ENCODE measurements at places on chromosomes 3 and 15. TPM values are rescaled to one million over a fixed set of nuclear protein-coding genes. Genes with fewer than 3 reads are reported as not detected.
A peak's percentile ranks its signal among the peaks of the same experiment; 100 is the strongest.

EXD1 gene
- total RNA-seq = not detected

- ATAC-seq = no peak
Observed at GRCh38 chr3:159258934-159259333, 457.1 kb downstream of the MFSD1 start.

APOD gene
- 369 TPM for total RNA-seq

PEX5L gene
- total RNA-seq = not detected

GRCh38 chr15:51842852-51843737 lies 13.6 kb downstream of the TMOD3 start:
- ATAC-seq = no peak

DNA sequence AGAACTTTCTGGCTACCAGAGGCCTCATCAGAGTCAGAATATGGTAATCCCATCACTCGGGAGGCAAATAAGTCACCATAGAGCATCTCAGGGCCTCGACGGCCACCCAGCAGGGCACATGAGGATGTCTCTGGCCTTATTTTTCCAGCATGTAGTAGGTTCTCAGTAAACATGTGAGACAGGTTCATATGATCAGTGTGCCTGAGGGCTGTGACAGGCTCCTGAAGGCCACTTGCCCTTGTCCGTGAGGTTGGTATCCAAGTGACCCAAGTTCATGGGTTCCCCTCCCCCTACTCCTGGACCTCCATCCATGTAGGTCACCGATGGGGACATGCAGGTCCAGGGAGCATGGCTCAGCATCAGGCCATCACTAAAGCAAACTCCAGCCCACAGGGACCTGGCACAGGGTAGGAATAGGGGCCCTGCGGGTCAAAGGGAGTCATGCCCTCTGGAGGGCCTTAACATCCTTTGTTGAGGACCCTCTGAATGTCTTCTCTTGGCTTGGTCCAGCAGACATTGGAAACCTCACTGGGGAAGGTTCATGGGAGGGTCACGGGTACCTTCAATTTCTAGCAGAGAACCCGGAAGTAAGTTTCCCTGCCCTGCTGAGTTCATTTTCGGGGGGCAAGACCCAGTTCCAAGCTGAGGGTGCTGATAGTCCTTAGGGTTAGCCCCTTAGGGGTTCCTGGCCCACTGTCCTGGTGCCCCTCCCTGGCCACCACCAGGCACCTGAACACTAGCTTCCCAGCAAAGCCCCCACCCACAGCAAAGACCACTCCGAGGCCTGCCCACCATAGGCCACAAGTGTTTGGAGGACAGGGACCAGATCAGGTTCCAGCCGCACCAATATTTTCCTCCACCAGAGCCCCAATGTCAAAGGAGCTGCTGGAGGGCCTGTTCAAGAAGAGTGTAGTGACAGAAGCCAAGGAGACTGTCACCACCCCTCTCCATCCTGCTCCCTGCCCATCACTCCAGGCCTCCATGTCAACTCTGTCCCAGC lies 61.1 kb downstream of the ZNF445 start:
- ATAC-seq = no peak

GRCh38 chr3:159028706-159029105 lies 226.9 kb downstream of the MFSD1 start:
- no peak for ATAC-seq

DNA sequence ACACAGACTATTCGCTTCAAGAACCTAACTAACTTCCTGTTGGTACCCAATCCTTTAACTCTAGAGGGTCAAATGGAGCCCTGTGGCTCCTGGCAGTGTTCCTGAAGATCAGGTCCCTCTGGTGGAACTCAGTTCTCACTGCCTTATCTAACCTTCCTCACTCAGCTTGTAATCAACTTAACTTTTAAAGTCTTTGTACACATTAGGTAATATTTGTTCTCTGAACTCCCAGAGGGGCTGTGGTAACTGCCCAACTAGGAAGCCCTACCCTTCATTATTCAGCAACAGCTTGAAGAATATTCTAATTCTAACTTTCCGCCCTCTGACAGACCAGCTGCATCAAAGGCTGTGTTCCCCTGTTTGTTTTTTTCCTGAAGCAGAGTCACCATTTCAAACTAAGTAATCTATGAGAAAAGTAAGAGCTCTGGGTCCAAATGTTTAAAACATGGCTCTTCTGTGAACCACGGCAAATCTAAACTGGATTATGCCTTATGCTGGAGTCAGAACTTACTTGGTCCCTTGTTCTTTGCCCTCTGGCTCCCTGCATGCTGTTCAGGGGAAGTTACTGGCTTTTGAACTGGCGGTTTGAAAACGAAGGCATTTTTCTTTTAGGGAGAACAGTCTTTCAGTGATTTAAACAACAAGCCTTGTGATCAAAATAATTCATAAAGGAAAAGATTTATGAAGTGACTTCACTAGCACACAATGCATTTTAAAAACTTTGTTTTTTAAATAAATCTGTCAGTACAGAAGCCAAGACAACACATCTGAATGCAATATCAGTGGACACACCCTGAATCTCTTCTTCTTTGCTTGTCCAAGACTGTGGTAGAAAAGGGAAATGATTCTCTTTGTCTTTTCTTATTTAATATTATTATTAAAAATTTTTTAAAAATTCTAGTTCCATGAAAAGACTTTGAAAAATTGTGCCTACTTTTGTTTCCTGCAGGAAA lies 365.6 kb downstream of the TIGIT start:
- peak; percentile 71 for ATAC-seq

ITGB5 gene
- total RNA-seq = 125 TPM

- ATAC-seq = no peak
Observed at GRCh38 chr15:29538044-29538443, 268.4 kb upstream of the NSMCE3 start.

DNA sequence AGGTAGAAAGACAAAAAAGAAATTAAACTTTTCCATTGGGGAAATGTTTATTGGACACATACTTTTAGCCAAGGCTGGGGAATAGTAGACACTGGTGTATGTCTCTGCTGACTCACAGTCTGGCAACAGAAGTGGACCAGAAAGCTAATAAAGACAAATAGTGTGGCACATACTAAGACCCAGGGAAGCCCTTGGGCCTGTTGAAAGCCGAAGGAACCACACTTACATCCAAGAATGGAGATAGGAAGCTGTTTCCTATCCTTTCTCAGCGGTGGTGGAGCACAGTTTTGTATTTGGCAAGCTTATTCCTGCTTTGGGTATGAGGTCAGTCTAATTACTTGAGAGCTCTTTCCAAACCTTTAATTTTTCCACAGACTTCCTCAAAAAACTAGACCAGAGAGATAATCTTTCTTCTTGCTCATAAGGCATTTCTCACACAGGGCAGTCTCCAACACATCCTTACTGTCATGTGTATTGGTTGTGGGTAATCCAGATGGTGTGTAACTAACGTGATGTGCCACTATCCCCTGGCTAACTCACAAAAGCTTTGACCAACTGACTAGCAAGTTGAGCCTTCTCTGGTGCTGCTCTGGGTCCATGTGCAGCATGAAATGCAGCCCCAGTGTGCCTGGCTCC lies 279.1 kb upstream of the IGF1R start:
- ATAC-seq = peak; percentile 63

TTBK2 gene
- total RNA-seq = 22.0 TPM

DNA sequence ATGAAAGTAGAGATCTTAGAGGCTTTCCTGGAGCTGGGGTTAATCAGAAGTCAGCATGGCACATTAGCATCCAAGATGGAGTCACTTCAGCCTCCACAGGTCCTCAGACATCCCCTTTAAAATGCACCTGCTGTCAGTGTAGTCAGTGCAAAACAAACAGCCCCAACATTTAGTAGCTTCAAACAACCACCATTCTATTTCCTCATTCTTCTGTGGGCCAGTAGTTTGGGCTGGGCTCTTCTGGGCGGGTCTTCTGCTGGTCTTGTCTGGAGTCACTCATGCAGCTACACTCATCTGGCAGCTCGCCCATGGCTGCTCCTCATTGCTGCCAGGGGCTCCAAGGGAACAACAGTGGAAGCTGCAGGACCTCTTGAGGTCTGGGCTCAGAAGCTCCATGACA lies 99.9 kb downstream of the TLE3 start:
- ATAC-seq = no peak

MYRIP gene
- 3.7 TPM for total RNA-seq

CD96 gene
- total RNA-seq = 1.2 TPM

DNA sequence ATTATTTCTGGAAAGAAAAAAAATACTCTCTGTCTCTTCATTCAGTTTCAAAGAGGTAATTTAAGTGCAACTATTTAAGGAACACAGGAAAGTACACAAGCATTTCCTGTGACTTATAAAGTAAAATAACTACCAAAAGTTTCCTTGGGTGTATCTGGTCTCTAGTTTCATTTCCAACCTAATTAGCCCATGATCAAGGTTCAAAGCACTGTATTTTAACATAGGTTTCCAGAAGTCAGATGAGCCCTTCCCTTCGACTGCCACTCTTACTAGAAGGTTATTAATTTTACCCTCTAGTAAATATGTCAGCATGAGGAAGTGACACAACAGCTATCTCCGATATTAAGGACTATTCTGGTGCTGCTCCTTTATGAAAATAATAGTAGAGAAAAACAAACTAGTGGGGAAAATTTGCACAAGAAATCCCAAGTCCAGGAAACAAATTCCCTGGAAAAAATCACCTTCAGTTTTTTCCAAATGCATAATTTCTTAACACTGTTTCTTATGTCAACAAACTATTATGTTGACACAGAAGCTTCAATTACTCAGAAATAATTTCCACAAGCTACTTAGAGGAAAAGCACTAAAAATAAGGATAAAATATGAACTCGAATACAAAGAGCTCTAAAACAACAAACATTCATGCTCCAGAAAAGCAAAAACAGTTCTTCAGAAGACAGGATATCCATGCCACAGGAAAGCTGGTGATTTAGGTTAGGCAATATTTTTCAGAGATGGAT lies 35.3 kb downstream of the CCPG1 start:
- no peak for ATAC-seq

GRCh38 chr3:48596676-48597407 lies 1.7 kb upstream of the COL7A1 start:
- no peak for ATAC-seq

- peak; percentile 39 for ATAC-seq
Observed at GRCh38 chr3:188152660-188153436, 1.1 kb upstream of the LPP start.

NSUN3 gene
- 12.8 TPM for total RNA-seq

DNA sequence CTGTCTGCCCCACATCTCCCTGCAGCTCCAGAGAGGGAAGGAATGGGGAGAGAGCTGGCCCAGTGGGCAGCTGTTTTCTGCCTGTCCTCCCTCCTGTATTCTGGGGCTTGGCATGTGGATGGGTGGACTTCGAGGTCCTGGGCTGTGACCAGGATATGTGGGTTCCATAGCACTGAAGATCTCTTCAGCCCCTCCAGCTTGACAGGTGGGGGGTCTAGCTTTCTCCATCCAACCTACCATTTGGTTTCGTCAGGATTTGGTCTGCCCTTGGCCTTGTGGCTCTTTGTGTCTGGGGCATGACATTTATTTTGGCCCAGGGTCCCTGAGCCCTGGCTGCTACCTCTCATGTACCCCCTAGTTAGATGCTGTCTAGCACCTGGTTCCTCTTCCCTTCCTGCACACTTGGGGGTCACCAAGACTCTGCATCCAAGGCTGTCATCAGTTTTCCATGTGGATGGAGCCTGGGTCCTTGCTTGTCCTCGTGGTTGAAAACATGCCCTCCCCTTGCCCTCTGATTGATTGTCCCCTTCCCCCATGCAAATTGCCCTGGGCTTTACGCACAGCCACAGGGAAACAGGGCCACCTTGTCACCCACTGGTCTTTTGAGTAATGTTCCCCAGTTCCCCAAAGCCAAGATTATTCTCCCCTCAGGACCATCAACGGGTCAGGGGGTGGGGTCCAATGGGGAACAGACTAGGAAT lies 3.2 kb downstream of the EPHB3 start:
- ATAC-seq = no peak

GRCh38 chr15:93102211-93102610 lies 13.2 kb upstream of the RGMA start:
- ATAC-seq = no peak

DNA sequence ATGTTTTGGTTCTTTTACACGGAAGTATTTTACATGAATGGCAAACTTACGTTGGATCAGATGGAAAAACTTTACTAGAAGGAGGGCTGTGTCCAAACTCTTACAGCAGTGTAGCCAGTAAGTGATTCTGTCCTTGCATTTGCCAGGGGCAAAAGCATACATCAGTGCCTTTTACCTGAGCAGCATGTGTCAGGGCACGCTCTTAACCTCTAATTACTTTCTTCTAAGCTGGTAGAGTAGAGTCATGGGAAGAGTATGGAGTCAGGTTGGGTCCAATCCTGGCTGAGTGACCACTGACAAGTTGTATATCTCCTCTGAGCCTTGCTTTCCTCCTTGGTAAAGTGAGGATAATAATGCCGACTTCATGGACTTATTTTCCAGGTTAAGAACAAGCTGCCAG lies 47.1 kb downstream of the RYR3 start:
- ATAC-seq = no peak

UACA gene
- total RNA-seq = 56.8 TPM

- ATAC-seq = peak; percentile 81
Observed at GRCh38 chr15:41558400-41559238, at the start of gene TYRO3. TYRO3 (plus strand) TSS chr15:41559212; CDS start chr15:41559258, 46 bp downstream.

TYRO3 gene
- 8.6 TPM for total RNA-seq

FES gene
- total RNA-seq = 46.6 TPM

- no peak for ATAC-seq
Observed at GRCh38 chr3:106765342-106765741, 611.9 kb upstream of the CCDC54 start.
